Activated CD8-positive, alpha-beta memory T cell treated with anti-CD3 and anti-CD28 coated beads for 1 hour (primary cell): ENCODE measurements at places on chromosomes 4 and X.

- DNase-seq: no peak
Measured at GRCh38 chr4:21884615-21885014, 64.0 kb downstream of the KCNIP4 start.

DNA sequence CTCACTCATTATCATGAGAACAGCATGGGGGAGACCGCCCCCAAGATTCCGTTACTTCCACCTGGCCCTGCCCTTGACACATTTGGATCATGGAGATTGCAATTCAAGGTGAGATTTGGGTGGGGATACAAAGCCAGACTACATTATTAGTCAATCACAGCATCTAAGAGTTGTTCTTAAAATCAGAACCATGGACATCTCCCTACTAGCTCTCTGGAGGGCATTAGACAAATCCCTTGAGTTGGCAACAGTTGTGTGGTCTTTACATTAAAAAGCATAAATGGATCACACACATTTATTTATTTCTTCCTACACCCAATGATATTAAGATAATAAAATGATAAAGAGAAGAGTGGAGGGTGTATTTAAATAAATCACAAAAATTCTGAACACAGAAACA is 262.8 kb upstream of the VCX start:
- DNase-seq: no peak

DNA sequence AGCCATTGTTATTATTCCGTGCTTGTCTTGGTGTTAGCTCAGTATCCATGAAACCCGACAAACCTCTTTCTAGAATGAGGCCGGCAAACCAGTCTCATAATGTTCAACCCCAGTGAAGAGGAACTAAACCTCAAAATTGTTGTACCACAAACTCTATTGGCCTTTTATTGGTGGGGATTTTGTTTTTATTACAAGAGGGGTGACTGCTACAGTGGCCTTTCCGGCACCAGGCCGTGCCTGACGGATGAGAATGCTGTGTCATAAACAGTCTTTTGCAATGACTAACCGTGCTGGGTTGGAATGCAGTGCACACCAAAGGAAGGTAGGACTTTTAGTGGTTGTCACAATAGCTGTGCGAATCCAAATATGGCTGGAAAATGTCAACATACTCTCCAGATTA is 60.8 kb downstream of the SHROOM2 start:
- no peak for DNase-seq

DNA sequence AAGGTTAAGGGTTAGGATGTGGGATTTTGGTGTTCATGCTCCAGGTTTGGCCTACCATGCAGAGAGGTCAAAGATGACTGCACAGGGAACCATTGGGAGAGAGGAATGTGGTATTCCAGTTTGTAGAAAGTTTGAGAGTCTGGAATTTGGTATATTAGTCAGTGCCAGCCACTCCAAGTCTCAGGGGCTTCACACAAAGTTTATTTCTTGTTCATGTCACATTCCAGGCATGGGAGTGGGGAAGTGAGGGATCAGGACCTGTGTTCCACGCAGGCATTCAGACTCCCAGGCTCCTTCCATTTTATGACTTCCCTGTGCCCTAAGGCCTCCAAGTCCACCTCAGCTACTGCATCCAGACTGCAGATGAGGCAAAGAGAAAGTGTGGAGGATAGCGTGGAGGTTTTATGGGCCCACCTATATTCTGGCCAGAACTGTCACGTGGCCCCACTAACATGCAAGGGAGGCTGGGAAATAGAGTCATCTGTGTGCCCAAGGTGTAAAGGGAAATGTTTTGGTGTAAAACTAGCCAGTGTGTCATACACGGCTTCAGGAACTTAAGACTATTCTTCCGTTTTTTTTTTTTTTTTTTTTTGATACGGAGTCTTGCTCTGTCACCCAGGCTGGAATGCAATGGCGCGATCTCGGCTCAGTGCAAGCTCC is 140.6 kb upstream of the SCML1 start:
- no peak for DNase-seq

DNA sequence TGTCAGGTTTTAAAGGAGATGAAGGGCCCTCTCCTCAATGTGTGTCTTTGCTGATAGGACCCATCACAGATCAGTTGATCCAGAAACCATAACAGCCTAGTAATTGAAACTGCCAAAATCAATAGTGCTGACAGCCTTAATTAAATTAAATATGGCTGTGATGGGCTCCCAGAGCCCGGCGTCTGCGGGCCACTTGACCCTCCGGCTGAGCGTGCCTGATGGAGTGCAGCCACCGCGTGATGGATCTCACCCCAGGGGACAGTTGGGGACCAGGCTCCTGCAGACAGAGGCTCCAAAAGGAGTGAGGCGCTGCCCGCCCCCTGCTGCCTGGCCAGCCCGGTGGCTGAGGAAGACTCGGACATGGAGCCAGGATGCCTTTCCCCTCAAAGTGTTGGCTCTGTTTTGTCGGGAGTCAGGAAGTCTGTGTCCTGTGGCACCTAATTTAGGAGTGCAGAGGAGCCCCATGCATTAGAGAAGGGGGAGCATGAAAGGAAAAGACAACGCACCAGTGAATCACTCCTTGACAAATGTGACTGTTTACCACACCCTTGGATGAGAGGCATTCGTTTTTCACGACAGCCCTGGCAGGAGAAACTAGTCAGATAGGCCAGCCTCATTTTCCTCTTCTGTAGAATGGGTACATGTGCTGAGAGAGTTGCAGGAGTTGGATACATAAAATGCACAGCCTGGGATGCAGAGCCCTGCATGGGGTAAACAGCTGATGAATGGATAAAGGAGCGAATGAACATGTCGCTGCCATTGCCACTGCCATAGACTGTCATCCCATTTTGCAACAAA is 40.9 kb upstream of the MSX1 start:
- DNase-seq: no peak

GRCh38 chr4:128810331-128810870 is 901 bp downstream of the JADE1 start:
- no peak for DNase-seq

DNA sequence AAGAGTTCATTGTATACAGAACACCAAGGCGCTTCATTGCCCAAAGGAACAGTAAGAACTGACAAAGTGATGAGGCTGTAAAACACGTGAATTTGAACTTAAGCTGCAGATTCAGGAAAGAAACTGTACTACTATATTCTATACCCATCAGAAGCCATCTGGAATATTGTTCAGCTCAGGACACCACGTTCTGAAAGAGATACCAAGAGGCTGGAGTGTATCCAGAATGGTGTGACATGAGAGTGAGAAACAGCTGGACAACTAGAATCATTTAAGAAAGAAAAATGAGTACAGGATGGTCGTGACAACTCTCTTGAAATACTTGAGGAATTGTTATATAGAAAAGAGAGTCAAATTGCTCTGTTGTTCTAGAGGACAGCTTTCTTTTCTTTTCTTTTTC is 94.9 kb downstream of the MGST2 start:
- no peak for DNase-seq
